ENCODE measurements at places on chromosomes 11 and 22.

GRCh38 chr22:26482161-26482560, 1.4 kb downstream of the HPS4 start:
- no peak for DNase-seq

DNA sequence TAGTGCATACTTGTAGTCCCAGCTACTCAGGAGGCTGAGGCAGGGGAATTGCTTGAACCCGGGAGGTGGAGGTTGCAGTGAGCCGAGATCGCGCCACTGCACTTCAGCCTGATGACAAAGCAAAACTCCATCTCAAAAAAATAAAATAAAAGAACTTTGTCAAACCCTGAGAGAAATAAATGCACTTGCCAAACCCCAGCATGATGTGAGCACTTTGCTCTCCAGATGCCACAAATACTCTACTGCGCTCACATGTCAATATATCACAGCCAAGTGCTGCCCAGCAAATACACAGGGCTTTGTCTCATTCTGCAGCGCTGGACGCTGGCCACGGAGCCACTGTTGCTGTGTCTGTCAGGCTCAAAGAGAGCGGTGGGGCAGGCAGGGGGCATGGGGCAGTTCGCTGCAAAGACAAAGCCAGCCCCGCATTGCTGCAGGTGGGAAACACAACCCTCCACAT, 45.1 kb downstream of the AHNAK start:
- peak; percentile 54 for DNase-seq

- no peak for DNase-seq
These were observed 9.1 kb upstream of the SERHL2 start for GRCh38 chr22:42544686-42545085.

DNA sequence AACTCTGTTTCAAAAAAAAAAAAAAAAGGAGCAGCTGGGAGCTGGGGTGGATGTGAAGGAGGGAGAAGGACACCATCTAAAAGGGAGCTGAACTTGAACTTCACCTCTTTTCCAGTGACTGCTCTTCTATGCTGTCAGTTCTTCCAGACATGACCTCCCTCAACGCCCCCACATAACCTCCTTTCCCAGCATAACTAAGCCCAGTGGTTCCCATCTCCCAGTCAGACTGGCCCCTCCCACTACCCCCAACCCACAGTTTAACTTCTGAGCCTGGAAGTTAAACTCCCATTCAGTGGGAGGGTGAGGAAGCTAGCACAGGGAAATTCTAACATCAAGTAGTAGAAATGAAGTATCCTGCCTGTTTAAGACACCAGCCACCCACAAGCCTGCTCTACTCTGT, 1.8 kb downstream of the ARHGAP1 start:
- DNase-seq, result no peak

DNA sequence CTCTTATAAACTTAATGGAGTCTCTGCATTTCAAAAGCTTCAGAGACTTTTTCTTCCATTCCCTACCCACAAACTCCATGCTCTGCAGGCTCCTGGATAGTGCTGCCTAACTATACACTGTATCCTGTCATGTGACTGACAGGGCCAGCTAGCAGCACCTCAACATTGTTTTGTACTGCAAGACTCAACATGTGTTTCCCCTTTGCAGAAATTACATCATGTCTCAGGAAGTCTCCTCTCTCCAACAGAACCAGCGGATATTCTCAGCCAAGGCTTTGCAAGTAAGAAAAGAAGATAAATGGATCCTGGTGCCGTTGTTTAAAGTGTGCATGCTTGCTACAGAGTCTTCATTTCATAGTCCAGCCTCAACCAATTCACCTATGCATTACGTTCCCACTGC, 164.0 kb upstream of the UBASH3B start:
- no peak for DNase-seq

Measured in retina (tissue), 1 donor.